HCT116 (cell line): ENCODE measurements at places on chromosomes 5 and 9. TPM values are rescaled to one million over a fixed set of nuclear protein-coding genes. Genes with fewer than 3 reads are reported as not detected.

The PRUNE2 gene
- total RNA-seq: 0.59 TPM

The STARD4 gene
- 44.3 TPM for total RNA-seq

The PRKACG gene
- total RNA-seq: not detected

The LCP2 gene
- total RNA-seq: 0.61 TPM

DNA sequence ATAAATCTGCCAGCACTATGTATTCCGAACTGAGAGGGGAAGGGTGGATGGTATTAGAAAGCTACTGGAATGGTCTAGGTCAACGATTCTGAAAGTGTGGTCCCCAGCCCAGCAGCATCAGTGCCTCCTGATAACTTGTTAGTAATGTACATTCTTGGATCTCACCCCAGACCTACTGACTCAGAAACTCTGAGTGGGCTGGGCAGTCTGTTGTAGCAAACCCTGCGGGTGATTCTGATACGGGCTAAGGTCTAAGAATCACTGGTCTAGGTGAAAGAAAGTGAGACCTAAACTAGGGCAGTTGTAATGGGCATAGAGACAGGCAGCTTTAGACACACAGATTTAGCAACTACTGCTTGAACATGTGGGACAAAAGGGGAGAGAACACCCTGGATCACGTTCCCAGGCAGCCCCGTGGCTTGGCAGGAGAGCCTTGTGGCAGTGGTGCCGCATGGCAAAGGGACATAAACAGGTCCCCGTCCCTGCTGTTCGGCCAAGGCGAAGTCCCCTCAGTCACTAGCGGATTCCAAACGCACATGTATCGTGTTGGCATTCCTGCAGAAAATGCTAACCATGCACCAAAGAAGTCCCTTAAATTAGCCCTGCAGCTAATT, 216.3 kb downstream of the TTLL11 start:
- no peak overlapping the region for H3K4me3 ChIP-seq
- H3K27ac ChIP-seq: no peak overlapping the region
- no peak for DNase-seq
- H3K27me3 ChIP-seq: peaks cover 2% of the 10 kb centered on the region; the same call in 1 of the 2 replicates
- no peaks in the 10 kb centered on the region for H3K4me1 ChIP-seq

DNA sequence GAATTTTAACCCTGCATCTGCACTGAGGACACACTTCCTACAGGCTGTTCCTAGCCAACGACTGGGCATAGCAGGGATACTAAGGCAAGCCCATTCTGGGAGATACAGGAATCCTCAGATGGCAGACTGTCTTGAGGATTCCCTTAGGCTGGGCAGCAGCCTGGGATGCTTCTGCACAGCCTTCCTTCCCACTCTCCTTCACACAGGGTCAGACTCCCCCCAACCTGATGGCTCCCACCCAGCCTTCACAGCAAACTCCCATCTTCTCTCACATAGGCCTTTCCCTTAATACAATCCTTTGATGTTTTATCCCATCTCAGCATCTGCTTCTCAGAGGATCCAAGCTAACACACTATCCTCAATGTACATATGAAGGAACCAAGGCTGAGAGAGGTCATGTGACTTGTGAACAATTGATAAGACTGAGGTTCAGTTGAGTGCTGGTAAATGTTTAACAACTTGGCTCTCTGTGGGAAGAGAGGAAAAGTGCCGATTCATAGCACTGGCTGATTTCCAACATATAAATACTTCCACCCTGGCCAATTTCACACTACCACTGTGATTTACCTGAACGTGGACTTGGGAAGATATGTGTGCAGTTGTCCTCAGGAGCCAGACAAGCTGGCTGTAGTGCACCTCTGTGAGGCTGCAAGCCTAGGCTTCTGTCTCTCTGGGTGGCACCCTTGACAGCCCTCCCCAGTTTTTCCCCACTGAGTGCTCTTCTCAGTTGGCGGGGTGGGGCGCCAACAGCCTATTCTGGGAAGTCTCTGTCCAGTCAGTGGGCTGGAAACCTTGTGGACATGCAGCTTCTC, 120.2 kb upstream of the TRIM32 start:
- peaks cover 5% of the 10 kb centered on the region; the same call in 1 of the 2 replicates for H3K4me1 ChIP-seq
- no peak overlapping the region for H3K4me3 ChIP-seq
- no peaks in the 10 kb centered on the region for H3K36me3 ChIP-seq
- H3K27ac ChIP-seq: no peak overlapping the region
- H3K27me3 ChIP-seq: no peaks in the 10 kb centered on the region

- no peak for DNase-seq
- no peak overlapping the region for H3K27ac ChIP-seq
- no peaks in the 10 kb centered on the region for H3K4me1 ChIP-seq
- no peaks in the 10 kb centered on the region for H3K36me3 ChIP-seq
- no peak overlapping the region for H3K4me3 ChIP-seq
These were observed 181.7 kb upstream of the KIF2A start for GRCh38 chr5:62124266-62124665.

- no peak for DNase-seq
- peaks cover 11% of the 10 kb centered on the region; the same call in 1 of the 2 replicates for H3K27me3 ChIP-seq
- H3K4me3 ChIP-seq: no peak overlapping the region
- no peaks in the 10 kb centered on the region for H3K36me3 ChIP-seq
These were observed 27.6 kb upstream of the CXCL14 start for GRCh38 chr5:135606431-135606830.

- H3K27me3 ChIP-seq: no peaks in the 10 kb centered on the region; the same call in 1 of the 2 replicates
- no peak overlapping the region for H3K4me3 ChIP-seq
- no peaks in the 10 kb centered on the region for H3K4me1 ChIP-seq
- no peaks in the 10 kb centered on the region for H3K36me3 ChIP-seq
- no peak overlapping the region for H3K27ac ChIP-seq
These were observed 223.4 kb downstream of the PARP8 start for GRCh38 chr5:50889790-50890189.

DNA sequence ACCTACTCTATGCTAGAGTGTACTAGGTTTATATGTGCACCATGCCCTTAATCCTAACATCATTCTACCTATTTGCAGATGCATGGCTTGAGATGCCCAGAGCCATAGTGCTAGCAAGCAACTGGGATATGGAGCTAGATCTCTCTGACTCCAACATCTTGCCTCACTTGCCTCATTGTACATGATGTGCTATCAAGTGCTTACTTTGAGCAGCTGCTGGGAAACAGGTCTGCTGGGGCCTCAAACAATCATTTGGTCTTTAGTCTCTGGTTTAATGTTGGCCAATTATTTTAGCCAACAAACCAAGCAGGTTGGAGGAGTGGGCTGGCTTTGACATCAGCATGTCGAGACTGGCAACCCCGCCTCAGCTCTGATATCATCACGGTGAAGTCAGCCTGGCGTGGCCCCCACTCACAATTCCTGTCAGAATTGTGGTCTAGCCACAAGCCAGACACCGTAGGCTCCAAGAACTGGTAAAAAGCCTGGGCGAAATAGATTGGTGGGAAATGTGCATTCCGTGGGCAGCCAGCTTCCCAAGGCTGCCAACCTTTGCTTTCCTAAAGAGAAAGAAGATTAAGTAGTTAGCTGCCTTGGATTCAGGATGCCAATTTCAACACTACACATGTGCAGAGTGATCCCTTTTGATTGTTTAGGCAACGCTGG, 21.1 kb upstream of the GAS1 start:
- no peak overlapping the region for H3K27ac ChIP-seq
- H3K27me3 ChIP-seq: peaks cover 26% of the 10 kb centered on the region
- no peaks in the 10 kb centered on the region for H3K36me3 ChIP-seq
- no peak for DNase-seq
- no peaks in the 10 kb centered on the region for H3K4me1 ChIP-seq

GRCh38 chr5:150044712-150045111, 41.6 kb downstream of the CSF1R start:
- H3K4me3 ChIP-seq: no peak overlapping the region
- no peak for DNase-seq
- peaks cover 63% of the 10 kb centered on the region; the same call in 1 of the 2 replicates for H3K36me3 ChIP-seq
- no peak overlapping the region for H3K27ac ChIP-seq
- peaks cover 23% of the 10 kb centered on the region for H3K4me1 ChIP-seq
- H3K27me3 ChIP-seq: no peaks in the 10 kb centered on the region

DNA sequence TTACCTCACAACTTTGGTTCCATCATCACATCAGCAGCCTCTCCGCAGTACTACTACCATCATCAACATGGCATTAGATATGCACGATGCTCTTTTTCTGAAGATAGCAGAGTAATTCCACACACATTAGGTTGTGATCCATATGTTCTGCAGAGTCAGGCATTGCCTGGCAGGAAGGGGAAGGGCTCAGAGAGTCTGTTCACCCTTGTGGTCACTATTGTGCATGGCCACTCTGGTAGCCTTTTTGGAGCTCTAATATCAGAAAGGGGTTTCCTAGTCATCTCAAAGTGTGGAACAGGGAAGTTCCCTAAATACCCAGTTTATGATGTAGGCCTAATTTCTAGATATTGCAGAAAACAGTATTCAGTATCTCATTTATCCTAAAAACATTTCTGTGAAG, 373.6 kb downstream of the BNC2 start:
- no peak for DNase-seq
- H3K4me3 ChIP-seq: no peak overlapping the region
- H3K4me1 ChIP-seq: no peaks in the 10 kb centered on the region
- 0 out of 2 replicates have a peak, but pooled peaks cover 5% of the 10 kb centered on the region for H3K27me3 ChIP-seq
- no peak overlapping the region for H3K27ac ChIP-seq

DNA sequence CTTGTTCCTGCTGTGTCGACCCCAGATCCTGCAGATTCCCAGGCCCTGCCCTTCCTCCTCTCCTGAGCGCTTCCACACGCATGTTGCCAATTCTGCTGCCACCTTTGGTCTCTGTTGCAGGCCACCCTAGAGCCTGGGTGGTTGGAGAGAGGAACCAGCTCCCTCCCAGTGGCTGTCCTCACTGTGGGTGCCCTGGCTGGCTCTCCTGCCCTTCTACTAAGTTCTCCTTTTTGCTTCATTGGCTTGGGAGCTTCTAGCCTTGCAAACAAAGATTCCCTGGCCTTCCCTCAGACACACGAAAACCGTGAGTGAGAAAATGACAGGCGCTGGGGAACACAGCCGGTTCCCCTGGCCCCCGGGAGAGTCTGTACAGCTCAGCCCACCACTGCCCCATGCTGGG, 14.2 kb upstream of the NCS1 start:
- H3K4me3 ChIP-seq: no peak overlapping the region
- H3K4me1 ChIP-seq: no peaks in the 10 kb centered on the region
- H3K27me3 ChIP-seq: no peaks in the 10 kb centered on the region
- no peaks in the 10 kb centered on the region for H3K36me3 ChIP-seq

- H3K36me3 ChIP-seq: no peaks in the 10 kb centered on the region
- no peak overlapping the region for H3K4me3 ChIP-seq
- peaks cover 10% of the 10 kb centered on the region for H3K4me1 ChIP-seq
- DNase-seq: no peak
These were observed 31.2 kb downstream of the HTR4 start for GRCh38 chr5:148623101-148623500.

GRCh38 chr5:33319841-33320240, 120.9 kb upstream of the TARS1 start:
- no peak overlapping the region for H3K27ac ChIP-seq
- no peaks in the 10 kb centered on the region for H3K4me1 ChIP-seq
- H3K36me3 ChIP-seq: no peaks in the 10 kb centered on the region
- no peak overlapping the region for H3K4me3 ChIP-seq
- no peaks in the 10 kb centered on the region for H3K27me3 ChIP-seq

GRCh38 chr5:161157925-161158324, 305.9 kb upstream of the ATP10B start:
- no peaks in the 10 kb centered on the region for H3K36me3 ChIP-seq
- H3K4me3 ChIP-seq: no peak overlapping the region
- no peak overlapping the region for H3K27ac ChIP-seq
- DNase-seq: no peak
- no peaks in the 10 kb centered on the region for H3K4me1 ChIP-seq

DNA sequence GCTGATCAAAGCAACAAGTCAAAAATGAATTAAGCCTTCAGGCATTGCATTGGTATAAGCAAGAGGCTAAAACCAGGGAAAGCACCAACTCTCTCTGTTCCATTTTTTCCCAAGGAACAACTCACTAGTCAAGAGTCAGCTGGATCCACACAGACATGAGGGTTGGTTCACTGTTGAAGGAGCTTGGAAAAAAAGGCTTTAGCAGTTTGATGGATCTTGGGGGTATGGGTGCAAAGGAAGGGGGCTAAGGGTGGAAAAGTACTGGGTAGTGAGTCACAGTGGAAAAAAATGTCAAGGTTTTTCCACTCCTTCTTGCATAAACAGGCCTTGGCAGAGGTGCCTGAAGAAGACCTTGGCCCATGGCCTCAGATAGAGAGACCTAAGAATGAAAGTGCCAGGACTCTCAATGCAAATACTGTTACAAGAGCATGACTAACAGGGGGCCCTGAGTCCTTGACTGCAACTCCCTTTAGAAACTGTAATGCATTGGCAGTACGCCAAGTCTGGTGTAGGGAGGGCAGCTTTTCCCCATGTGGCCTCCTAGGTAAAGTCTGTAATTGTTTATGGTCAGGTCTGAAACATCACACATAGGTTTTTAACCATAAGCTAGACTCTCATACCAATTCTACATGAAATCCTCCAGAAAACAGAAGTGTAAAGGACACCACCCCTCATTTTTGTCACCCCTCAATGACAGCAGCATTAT, 23.7 kb downstream of the ACTL7A start:
- peak; percentile 2 for DNase-seq
- H3K27ac ChIP-seq: no peak overlapping the region
- H3K27me3 ChIP-seq: no peaks in the 10 kb centered on the region
- no peak overlapping the region for H3K4me3 ChIP-seq

DNA sequence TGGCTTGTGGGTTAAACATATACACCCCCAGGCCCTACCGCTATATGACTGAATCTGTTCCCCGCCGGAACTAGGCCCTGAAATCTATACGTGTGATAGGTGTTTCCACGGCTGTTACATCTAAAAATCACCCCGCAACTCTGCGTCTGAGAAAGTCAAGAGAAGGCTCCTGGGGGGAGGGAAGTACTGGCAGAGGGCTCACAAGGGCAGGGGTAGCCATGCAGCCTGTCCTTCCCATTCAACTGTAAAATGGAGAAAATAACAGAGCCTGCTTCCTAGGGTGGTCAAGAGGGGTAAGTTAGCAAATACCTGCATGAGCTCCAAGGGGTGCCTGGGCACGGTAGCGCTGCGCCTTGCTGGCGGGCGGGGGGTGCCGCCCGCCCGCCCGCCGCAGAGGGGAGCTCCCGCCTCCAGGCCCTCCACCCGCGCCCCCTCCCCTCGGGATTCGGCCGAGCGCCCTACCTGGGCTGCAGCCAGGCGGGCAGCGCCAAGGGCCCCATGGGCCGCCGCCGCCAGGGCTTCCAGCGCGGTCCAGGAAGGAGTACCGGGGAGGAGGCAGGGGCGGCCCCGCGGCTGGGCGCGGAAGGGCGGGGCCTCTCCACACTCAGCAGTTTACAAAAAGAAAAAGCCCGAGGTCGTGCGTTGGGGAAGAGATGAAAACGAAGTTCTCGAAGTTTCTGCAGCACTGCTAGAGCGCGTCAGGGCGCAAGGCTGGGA, at the start of gene HACD4:
Gene HACD4 (minus strand): TSS at position 550 of the 717 bp plus-strand sequence. CDS start 50 bp downstream, at position 500.
- no peak within 1 kb of the TSS for H3K4me3 ChIP-seq
- no peak for DNase-seq
- H3K27ac ChIP-seq: no peak within 1 kb of the TSS
- no peaks in the 10 kb centered on the region for H3K4me1 ChIP-seq
- no peaks in the 10 kb centered on the region for H3K27me3 ChIP-seq

GRCh38 chr9:87657190-87657589, 68.7 kb upstream of the CTSL start:
- H3K36me3 ChIP-seq: no peaks in the 10 kb centered on the region
- no peak overlapping the region for H3K27ac ChIP-seq
- no peaks in the 10 kb centered on the region for H3K4me1 ChIP-seq
- DNase-seq: no peak
- no peaks in the 10 kb centered on the region for H3K27me3 ChIP-seq

GRCh38 chr5:168844922-168845296, 265.7 kb upstream of the PANK3 start:
- H3K27ac ChIP-seq: no peak overlapping the region
- no peaks in the 10 kb centered on the region for H3K4me1 ChIP-seq
- DNase-seq: no peak
- no peak overlapping the region for H3K4me3 ChIP-seq
- peaks cover 97% of the 10 kb centered on the region for H3K27me3 ChIP-seq
- H3K36me3 ChIP-seq: no peaks in the 10 kb centered on the region

- H3K27ac ChIP-seq: no peak overlapping the region
- peaks cover 7% of the 10 kb centered on the region for H3K4me1 ChIP-seq
- peaks cover 50% of the 10 kb centered on the region; the same call in 1 of the 2 replicates for H3K36me3 ChIP-seq
- H3K4me3 ChIP-seq: no peak overlapping the region
- DNase-seq: no peak
These were observed 984 bp upstream of the DOK3 start for GRCh38 chr5:177510567-177511053.
